ENCODE measurements at places on chromosomes 6 and 20.
A peak's percentile ranks its signal among the peaks of the same experiment; 100 is the strongest.

DNA sequence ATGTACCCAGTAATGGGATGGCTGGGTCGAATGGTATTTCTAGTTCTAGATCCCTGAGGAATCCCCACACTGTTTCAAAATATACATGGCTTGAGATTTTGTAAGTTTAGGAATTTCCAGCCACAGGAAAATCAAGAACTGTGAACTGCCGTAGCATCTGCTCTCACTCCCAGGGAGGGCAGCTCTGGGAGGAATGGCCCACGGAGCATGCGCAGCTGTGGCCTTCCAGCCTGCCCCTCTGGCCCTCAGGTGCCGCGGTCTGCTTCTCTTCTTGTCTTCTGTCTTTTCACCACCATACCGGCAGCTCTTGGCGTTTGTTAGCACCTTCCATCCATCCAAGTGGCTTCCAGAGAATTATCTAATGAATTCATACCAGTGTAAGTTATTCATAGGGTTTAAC is 19.9 kb upstream of the EXOC2 start:
- no peak for DNase-seq

DNA sequence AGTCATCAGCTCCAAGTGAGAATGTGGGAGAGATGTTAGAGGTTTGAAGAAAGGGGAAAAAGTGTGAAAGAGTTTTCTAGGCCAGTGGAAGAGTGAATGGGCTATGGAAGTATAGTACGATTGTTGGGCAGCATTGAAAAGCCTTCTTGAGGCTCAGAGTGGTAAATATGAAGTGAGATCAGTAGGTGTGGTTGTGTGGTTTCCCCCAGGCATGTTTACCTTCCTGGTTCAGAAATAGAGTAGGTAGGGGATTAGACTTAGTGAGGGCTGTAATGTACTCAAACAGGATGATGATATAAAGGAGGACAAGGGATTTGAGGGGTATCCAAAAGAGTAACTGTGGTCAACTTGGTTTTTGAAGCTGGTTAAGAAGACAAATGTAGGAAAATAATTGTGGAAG is 3.7 kb downstream of the MLIP start:
- DNase-seq, result no peak

DNA sequence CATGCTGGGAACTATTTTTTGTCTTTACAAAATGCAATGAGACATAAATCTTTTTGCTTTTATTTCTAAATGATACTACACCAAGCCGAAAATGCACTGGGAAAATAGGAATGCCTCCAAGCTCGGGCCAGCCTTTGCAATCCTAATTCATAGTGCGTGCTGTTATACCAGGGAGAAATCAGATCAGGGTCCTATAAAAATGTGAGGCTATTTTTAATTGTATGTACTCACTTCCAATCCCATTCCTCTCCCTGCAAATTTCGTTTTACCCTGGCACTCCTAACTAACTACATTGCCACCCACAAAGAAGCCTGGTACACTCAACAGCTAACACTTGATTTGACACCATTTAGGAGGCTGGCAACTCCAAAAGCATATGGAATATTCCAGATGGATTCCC is 350.6 kb upstream of the ZFP64 start:
- no peak for DNase-seq

DNA sequence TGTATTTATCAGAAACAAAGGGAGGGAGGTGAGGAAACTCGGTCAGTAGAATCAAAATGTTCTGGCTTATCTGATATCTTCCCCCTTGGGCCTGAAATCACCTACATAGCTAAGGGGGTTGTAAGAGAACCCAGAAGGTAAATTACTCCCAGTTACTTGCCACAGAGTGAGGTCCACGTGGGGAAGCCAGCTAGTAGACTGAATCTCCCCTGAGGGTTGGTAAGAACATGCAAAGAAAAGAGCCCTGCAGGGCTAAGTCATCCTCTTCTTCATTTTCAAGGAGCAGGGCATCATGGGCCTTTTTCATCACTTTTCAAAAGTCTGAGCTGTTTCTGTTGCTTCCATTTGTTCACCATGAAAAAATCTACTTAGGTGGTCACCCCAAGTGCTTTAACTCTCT is 115.4 kb downstream of the QRSL1 start:
- DNase-seq, result no peak

GRCh38 chr6:132445201-132445951 is 44.1 kb upstream of the MOXD1 start:
- peak; percentile 95 for DNase-seq

DNA sequence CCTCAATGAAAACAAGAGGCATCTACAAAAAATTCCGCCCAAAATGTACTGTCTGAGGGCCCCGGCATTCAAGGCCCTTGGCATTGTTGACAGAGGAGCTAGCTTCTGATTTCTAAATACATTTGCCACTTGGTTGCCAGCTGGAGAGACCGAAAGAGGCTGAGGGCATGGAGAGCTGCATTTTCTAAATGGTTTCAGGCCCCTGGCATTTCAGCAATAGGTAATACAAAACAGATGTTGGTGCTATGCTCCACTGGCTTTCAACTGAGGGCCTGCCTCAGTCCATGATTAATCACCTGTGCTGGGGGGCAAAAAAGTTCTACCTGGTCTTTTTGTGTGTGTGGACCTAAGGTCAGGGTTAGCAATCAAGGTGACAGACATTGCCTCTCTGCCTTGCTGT is 79.5 kb upstream of the ISM1 start:
- DNase-seq, result peak; percentile 8

DNA sequence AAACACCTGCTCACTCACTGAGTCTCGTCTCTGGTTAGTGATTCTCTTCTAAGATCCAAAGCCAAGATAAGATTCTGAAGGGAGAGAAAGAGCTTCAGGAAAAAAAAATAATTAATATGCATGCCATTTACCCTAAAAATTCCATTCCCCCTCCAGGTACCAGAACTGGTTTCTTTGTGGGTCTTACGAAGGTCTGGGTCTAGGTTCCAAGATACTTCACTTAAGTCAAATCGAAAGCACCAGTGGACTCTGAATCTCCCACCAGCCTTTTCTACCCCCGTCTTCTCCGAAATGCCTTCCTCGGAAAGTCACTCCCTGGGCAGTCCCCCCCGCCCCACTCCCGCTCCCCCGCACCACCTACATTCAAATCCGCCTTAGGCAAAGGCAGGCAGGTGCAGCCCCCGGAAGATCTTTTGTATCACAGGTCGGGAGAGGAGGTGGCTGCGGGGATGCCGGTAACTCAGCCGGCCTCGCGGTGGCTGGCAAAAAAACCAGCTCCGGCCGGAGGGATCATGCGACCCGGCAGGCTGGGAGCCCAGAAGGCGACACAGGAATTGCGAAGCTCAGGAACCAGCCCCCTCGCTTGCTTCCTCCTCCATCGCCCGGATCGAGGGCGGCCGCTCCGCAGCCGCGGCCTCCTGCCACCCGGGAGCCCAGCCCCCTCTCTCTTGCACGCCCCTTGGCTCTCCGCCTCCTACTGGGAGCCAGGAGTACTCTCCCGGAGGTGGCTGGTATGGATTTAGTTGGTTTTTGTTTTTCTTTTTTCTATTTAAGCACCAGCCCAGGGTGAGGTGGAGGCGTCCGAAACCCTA is at the start of gene BCL2L1:
Gene BCL2L1, minus strand, starts transcription at position 612 of the 812 bp plus-strand sequence. CDS start 650 bp downstream, outside the sequence.
- peak; percentile 83 for DNase-seq

DNA sequence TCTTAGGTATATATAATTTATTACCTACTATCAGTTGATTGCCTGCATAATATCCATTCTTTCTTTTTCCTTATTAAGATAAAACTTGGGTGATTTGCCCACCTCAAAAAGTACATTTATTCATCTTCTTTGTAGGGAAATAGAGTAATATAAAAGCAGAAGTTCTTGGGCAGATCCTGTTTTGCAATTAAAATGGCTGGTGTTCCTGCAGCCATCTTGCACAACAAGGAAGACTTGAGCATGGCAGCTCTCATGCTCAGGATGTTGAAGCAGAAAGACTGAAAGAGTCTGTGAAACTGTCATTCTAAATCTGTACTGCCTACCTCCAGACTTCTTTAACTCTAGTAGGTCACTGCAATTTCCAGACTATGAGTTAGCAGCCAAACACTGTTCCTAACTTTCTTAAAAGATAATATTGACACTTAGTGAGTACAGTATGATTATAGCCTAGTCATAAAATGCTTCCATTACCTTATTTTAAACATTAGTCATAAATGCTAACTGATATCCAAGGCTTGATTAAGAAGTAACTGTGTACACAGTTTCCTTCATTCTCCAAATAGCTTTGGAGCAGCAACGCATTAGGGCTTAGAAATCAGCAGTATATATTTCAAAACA is 24.6 kb upstream of the HTR1B start:
- DNase-seq, result no peak

GRCh38 chr20:49918446-49918845 is 3.1 kb upstream of the SPATA2 start:
- no peak for DNase-seq

GRCh38 chr20:420721-421574 is 12.8 kb downstream of the RBCK1 start:
- DNase-seq, result no peak

DNA sequence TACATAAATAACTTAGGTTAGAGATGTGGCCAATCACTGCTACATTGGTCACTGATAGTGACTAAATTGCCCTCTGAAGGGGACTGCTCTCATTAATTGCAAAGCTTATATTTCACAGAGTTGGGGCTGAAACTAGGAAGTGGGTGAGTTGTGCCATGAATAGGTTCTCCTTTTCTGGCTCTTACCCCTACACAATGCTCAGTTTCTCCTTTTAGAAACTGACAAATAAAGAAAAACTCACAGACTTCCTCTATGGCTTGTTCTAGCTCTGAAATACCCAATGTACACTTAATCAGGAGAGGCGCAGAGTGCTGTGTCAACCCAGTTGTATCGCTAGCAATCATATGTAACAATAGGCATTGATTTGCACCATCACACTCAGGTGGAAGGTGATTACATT is 41.2 kb upstream of the PROKR2 start:
- no peak for DNase-seq

DNA sequence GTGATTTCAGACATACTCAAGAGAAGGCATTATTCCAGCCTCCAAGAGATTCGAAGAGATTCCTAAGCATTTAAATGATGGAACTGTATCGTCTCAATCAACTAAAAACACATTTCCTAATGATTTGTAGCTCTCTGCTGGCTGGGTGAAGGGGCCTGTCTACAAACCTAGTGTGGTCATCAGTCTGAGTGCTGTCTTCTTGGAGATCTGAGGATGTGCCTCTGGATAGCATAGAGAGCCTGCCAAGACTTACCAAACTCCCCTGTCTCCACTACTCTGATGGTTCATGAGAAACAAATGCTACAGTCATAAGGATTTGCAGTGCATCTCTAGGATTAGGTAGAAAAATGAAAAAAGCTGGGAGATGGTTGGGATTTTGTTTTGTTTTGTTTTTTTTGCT is 176.9 kb upstream of the CITED2 start:
- peak; percentile 82 for DNase-seq

DNA sequence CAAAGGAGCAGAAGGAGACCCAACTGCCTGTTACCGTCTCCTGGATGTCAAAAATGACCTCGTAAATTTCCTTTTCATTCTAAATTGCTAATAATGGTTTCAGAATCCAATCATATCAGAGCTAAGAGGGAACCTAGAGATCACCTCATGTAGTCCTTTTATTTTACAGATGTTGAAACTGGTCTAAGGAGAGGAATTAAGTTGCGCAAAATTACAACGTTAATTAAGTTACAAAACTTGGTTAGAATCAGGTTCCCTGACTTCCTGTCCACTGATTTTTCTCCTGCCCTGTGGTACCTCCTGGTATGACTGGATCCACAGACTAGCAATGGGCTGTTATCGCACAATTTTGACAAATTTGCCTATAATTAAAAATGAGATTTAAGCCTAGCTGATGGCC is 9.0 kb upstream of the STK38 start:
- no peak for DNase-seq

- DNase-seq, result no peak
Measured at GRCh38 chr6:40860443-40860842, 178.6 kb downstream of the UNC5CL start.

DNA sequence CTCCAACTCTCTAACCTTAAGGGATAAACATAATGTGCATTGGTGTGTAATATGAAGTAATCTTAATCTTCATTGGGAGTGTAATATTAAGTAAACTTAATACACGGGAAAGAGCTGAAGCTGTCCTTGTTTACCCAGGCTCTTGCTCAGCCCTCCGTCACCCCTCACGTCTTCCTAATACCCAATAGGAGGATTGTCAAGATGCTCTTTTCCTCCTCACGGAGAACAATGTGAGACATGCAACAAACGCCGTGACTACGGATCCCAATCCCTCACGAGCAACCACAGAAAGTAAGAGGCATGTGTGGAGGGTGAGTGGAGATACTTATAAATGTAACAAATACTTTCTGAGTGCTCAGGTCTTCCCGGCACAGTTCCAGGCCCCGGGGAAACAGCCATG is 11.0 kb downstream of the KIF16B start:
- no peak for DNase-seq

- no peak for DNase-seq
Measured at GRCh38 chr6:18680842-18681241, 293.7 kb downstream of the RNF144B start.

- DNase-seq, result peak; percentile 13
Measured at GRCh38 chr6:126176282-126176681, 163.6 kb upstream of the CENPW start.

- peak; percentile 14 for DNase-seq
Measured at GRCh38 chr6:37971266-37971665, 151.7 kb downstream of the ZFAND3 start.

DNA sequence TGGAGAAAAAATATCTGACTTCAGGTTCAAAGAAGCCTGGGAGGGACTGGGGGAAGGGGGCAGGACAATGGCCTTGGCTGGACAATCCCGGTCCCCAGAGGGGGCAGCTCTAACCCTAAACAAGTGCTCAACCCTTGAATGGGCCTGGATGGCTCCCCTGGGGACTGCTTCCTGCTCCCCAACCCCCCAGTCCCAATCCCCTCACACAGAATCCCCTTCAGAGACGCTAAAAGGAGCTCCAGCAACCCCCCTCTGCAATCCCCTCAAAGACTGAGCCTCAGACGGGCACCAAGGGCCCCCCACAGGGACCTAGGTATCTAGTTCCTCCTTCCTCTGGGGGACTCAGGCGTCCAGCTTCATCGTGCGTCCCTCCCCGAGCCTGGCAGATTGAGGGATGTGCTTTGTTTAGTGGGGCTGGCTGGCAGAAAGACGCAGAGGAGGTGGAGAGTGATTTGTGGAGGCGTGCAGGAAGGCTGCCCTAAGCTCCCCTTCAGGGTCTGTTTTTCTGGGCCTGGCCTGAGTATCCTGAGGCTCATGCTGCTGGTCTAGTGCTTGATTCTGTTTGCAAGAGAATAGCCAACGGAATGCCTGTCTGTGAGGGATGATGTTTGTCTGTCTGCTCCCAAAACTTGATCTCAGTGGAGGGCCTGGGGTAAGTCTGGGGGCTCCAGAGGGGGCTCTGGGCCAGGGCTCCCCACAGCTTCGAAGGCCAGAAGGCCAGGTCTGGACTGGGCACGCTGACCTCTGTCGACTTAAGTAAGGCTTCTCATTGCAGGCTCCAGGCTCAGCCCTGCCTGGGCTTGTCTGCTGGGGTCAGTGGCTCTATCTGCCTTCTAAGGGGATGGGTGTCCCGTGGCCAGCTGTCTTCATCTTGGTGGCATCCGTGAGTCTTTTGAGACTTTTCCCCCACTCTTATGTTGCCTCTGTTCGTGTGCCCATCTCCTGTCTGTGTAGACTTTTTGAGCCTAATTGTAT is 1.7 kb upstream of the POU5F1 start:
- no peak for DNase-seq

DNA sequence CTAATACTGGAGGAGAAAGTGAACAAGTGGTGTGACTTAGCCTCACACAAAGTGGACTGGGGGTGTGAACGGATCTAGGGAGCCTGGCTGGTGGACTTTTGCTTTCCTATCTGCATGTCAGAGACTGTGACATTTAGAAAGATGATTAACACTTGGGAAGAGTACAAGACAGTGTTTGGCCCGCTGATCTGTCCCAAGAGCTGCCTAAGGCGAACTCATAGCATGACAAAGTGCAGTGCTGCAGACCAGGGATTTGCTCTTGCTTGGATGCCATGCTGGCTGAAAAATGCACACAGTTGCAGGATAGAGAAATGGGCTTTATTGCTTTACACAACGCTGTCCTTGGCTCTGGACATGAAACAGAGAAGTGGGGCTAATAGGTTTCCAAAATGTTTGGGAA is 386.0 kb upstream of the MAN1A1 start:
- no peak for DNase-seq

All from fibroblast of skin of abdomen (primary cell).